Activated naive CD4-positive, alpha-beta T cell treated with anti-CD3 and anti-CD28 coated beads, Interleukin-2, amount 50 U/mL, for 72 hours (primary cell): ENCODE measurements at places on chromosomes 11 and 22. TPM values are rescaled to one million over a fixed set of nuclear protein-coding genes. Genes with fewer than 3 reads are reported as not detected.

OSM gene
- total RNA-seq, result 40.4 TPM

CSNK2A3 gene
- 0.73 TPM for total RNA-seq

MUC2 gene
- total RNA-seq, result not detected

SLC37A2 gene
- 1.8 TPM for total RNA-seq

TRIM66 gene
- 16.2 TPM for total RNA-seq

MYOD1 gene
- total RNA-seq, result not detected

AMPD3 gene
- total RNA-seq, result 41.9 TPM

TMEM123 gene
- total RNA-seq, result 330 TPM

KRTAP5-7 gene
- total RNA-seq, result not detected

BAIAP2L2 gene
- 1.1 TPM for total RNA-seq

SNX15 gene
- total RNA-seq, result 12.5 TPM

MUC6 gene
- total RNA-seq, result not detected

YPEL1 gene
- total RNA-seq, result 4.9 TPM

CRYBB2 gene
- not detected for total RNA-seq

RASL10A gene
- 0.78 TPM for total RNA-seq

KCNJ11 gene
- total RNA-seq, result not detected

PDGFB gene
- 0.46 TPM for total RNA-seq

TSSK2 gene
- total RNA-seq, result not detected

OR6T1 gene
- not detected for total RNA-seq
